Stimulated activated CD4-positive, alpha-beta T cell treated with anti-CD3 and anti-CD28 coated beads, Interleukin-2, amount 100 ng/mL, for 48 hours (primary cell): ENCODE measurements at places on chromosomes 5 and 9.

- no peak for DNase-seq
Observed at GRCh38 chr5:154159343-154159742, 31.2 kb upstream of the GALNT10 start.

DNA sequence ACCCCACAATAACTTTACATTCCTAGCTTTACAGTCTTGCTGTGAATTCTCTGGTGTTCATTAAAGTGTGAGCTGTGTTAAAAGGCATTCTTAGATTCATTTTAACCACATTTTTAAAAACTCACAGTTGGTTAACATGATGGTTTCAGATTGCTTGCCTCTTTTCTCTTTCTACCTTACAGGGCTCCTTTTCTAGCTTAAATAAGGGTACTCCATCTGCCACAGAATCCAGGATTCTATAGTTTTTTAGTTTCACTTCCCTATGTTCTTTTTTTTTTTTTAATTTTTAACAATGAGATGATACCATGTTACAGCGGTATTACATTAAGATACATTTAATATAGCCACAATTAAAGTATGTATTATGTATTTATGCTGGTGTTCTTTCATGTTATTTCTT lies 3.9 kb upstream of the FBXO4 start:
- no peak for DNase-seq

DNA sequence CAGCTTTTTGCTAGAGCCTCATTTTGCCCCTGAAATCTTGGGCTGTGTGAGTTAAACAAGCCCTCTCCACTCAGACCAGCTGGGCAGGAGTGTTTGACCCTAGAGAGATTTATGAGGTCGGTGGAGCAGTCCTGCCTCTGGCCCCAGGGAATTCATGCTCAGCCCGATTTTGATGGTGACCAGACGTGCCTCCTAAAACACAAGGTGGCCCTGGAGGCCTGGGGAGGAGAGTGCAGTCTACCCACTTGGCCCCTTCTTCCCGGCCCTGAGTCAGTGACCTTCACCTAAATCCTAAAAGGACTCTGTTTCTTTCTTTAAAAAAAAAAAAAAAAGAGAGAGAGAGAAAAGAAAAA lies 86.6 kb upstream of the SAP30L start:
- no peak for DNase-seq

- no peak for DNase-seq
Observed at GRCh38 chr5:16455668-16456067, 9.9 kb downstream of the ZNF622 start.

- no peak for DNase-seq
Observed at GRCh38 chr5:55897905-55898304, 46.7 kb downstream of the IL31RA start.

DNA sequence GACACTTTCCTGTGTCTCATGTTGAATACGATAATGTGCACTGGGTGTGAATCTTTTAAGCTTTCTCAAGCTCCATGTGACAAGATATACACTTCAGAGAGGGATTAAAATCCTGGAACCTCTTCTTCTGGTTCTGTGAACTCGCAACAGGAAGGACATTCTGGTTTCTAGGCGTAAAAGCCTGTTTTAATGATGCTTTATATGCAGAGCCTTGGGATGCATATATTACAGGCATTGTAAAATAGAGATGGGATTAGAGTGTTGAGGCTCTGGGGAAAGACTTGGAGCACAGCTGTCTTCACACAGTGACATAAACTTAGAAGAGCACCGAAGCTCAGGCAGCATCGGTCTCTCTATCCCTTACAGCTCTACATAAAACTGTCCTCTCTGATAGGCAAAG lies 107.7 kb upstream of the SV2C start:
- DNase-seq, result no peak

DNA sequence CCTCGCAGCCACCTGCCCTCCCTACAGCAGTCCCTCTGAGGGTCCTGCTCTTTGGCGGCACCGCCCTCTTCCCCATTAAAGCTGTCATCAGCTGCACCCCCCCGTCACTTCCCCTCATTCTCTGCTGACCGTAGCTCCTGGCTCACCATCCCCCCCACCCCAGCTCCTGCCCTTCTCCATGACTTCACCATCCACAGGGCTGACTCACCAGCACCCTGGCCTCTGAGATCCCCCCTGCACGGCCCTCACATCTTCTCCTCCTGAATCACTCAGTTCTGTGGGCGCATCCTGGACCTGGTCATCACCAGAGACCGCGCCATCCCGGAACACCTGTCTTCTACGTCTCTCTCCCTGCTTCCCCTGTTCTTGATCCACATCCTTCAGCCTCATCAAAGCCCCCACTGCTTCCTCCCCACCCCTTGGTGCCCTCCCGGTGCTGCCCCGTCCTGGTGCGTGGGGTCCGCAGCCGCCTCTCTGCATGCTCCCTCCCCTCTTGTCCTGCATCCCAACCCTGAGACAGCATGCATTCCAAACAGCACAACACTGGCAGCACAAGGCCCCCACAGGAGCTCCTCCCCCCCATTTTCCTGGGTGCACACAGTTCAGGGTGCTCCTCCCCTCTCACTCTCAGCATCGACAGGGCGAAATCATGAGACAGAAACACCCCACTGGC lies 12.9 kb downstream of the FLT4 start:
- no peak for DNase-seq
